Astrocyte (in vitro differentiated cells and primary cell): ENCODE measurements at places on chromosomes 3 and 15. TPM values are rescaled to one million over a fixed set of nuclear protein-coding genes. Genes with fewer than 3 reads are reported as not detected.

Gene KLF15
- total RNA-seq = 0.29 and 0.34 TPM in 2 replicates

Gene COX5A
- total RNA-seq = 192 and 207 TPM in 2 replicates

Gene LRIG1
- total RNA-seq = 39.7 and 45.3 TPM in 2 replicates

Gene ALDH1A2
- total RNA-seq = 0.98 and 1.7 TPM in 2 replicates

Gene PLSCR5
- not detected in 2 replicates for total RNA-seq

Gene LSAMP
- total RNA-seq = 16.0 and 16.4 TPM in 2 replicates

Gene FOXP1
- 107 and 124 TPM in 2 replicates for total RNA-seq

- no peaks in the 10 kb centered on the region for H3K4me1 ChIP-seq
- H3K4me3 ChIP-seq = no peak overlapping the region
- H3K27ac ChIP-seq = no peak overlapping the region
- peaks cover 24% of the 10 kb centered on the region for H3K27me3 ChIP-seq
These were observed 196.0 kb downstream of the ADAMTS9 start for GRCh38 chr3:64491843-64492242.

GRCh38 chr3:97713634-97714033, 50.9 kb upstream of the ARL6 start:
- no peaks in the 10 kb centered on the region for H3K27me3 ChIP-seq
- H3K4me1 ChIP-seq = no peaks in the 10 kb centered on the region
- H3K27ac ChIP-seq = no peak overlapping the region
- no peak for DNase-seq

DNA sequence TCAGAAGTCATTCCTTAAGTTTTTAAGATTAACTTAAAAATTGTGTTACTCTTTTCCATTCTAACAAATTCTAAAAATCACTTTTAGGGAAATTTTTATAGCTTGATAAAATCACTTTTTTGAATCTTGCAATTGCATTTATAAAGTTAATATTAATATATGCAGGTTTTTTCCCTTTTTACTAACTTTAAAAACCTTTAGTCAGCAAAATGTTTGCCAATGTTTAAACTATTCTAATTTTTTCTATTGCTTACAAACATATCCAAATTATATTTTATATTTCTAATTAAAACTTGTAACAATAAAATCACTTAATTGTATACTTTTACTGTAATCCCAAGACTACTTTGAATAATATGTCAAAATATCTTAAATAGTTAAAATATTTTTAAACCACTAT, 839.4 kb downstream of the TBL1XR1 start:
- H3K27me3 ChIP-seq = no peaks in the 10 kb centered on the region
- no peaks in the 10 kb centered on the region for H3K4me1 ChIP-seq
- no peak overlapping the region for H3K4me3 ChIP-seq
- no peak for DNase-seq
- no peaks in the 10 kb centered on the region for H3K36me3 ChIP-seq

DNA sequence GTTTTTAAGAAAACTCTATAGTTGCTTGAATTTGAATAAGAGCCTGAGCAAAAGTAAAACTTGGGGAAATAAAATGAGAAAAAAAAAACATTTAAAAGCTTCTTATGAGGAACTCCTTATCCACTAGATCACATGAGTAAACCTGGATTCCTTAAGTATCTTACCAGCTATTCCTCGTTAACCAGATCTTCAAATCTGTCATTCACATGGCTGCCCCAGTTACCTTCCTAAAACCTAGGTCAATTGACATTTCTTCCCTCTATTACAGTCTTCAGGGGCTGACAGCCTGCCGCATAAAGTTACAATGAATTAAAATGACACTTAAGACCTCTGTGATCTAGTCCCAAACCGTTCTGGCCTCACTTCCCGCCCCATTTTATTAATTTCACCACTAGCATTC, 583.6 kb downstream of the NR2F2 start:
- H3K27me3 ChIP-seq = no peaks in the 10 kb centered on the region
- no peak overlapping the region for H3K4me3 ChIP-seq
- no peaks in the 10 kb centered on the region for H3K4me1 ChIP-seq
- DNase-seq = no peak
- H3K27ac ChIP-seq = no peak overlapping the region

GRCh38 chr3:187571701-187572100, 98.5 kb downstream of the SST start:
- no peaks in the 10 kb centered on the region for H3K36me3 ChIP-seq
- H3K4me3 ChIP-seq = no peak overlapping the region
- no peaks in the 10 kb centered on the region for H3K27me3 ChIP-seq

GRCh38 chr3:125647318-125648014, 52.2 kb upstream of the OSBPL11 start:
- no peak overlapping the region for H3K27ac ChIP-seq
- no peaks in the 10 kb centered on the region for H3K36me3 ChIP-seq

- no peaks in the 10 kb centered on the region for H3K4me1 ChIP-seq
- no peak for DNase-seq
- no peaks in the 10 kb centered on the region for H3K27me3 ChIP-seq
- H3K4me3 ChIP-seq = no peak overlapping the region
- peaks cover 27% of the 10 kb centered on the region for H3K36me3 ChIP-seq
These were observed 151.0 kb downstream of the MBNL1 start for GRCh38 chr3:152419748-152420147.

DNA sequence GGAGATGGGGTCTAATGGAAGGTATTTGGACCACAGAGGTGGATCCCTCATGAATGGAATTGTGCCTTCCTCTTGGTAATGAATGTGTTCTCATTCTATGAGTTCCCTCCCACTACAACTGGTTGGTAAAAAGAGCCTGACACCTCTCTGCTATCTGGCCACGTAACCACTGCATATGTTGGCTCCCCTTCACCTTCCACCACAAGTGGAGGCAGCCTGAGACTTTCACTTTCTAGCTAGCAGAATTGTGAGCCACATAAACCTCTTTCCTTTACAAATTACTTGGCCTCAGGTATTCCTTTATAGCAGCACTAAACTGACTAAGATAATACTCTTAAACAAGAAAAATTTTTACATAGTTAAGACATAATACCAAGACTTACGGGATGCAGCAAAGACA, 155.3 kb downstream of the NR1I2 start:
- no peaks in the 10 kb centered on the region for H3K4me1 ChIP-seq
- no peaks in the 10 kb centered on the region for H3K27me3 ChIP-seq
- DNase-seq = peak; percentile 50

DNA sequence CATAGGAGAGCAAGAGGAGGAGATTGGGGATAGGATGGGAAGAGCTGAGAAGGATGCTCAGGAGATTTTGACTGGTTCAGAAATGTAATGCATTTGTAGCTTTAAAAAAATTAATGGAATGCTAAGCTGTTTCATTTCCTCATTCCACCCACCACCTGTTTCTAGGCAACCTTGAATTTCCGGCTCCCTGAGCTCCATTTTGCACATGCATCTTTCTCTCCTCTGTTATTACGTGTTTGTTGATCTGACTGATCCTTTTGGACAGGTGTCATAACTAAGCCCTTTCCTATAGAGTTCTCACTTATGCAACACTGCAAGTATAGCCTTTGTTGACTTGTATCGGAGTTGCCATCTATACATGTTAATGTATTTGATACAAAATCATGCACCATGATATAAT, 4.3 kb downstream of the TMPRSS7 start:
- H3K36me3 ChIP-seq = no peaks in the 10 kb centered on the region
- H3K4me3 ChIP-seq = no peak overlapping the region
- no peaks in the 10 kb centered on the region for H3K4me1 ChIP-seq
- no peaks in the 10 kb centered on the region for H3K27me3 ChIP-seq
- DNase-seq = peak; percentile 27

DNA sequence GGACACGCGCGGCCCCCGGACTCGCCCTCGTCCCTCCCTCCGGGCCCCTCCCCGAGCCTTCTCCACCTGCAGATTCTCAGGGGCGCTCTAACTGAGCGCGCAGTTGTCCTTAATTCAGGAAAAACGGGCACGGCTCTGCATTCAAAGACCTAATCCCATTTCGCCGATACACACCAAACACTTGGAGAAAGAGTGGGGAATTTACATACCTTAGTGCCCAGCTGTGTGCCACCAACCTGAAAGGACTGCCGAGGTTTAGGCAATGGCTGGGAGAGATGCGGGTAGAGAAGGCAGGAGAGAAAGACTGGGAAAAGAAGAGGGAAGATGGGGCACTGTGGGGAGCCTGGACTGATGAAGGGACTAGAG, 21.8 kb downstream of the IGDCC3 start:
- no peak for DNase-seq
- no peak overlapping the region for H3K27ac ChIP-seq
- peaks cover 8% of the 10 kb centered on the region for H3K4me1 ChIP-seq

DNA sequence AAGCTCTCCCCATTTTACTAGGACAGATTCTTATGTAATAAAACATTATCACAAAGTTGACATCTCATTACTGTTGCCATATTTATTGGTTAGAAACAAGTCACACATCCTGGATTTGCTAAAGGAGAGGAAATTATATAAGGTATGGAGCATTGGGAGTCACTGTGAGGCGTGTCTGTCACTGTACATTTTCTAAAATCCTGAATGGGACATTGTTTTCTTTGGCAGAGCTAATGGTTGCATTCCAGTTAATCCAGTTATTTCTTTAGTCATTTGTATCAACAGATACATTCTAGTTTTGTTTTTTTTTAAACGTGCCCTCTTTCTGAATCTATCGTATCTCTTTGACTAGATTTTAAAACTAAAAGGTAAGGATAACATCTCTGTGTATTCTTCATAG, 70.2 kb upstream of the MITF start:
- H3K36me3 ChIP-seq = no peaks in the 10 kb centered on the region
- no peak for DNase-seq
- peaks cover 4% of the 10 kb centered on the region for H3K27me3 ChIP-seq
- H3K27ac ChIP-seq = no peak overlapping the region

DNA sequence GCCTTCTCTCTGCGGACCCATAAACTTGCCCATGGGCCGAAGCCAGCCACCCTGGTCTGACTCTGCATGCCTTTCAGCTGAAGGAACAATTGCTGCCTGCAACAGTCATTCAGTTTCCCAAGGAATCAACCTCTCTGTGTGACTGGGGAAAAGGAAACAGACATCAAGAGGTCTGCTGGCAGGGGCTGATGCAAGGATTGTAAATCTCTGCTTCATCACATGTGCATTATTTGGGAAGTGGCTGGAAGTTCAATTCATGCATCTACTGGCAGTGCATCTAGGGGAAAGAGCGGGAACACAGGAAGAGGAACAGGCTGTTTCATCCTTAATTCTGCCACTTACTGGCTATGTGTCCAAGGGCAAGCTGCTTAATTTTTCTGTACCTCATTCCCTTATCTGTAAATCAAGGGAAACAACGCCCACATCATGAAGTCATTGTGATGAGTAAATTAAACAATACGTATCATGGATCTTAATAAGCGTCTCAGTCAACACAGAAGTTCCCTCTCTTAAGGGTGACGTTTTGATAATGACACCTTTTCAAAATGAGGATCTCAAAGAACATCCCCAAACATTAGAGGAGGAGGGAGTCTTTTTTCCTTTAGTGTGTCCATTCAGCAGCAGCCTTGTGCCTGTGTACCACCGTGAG, 17.4 kb upstream of the ADPGK start:
- no peaks in the 10 kb centered on the region for H3K36me3 ChIP-seq
- H3K27ac ChIP-seq = no peak overlapping the region
- no peak overlapping the region for H3K4me3 ChIP-seq
- H3K27me3 ChIP-seq = no peaks in the 10 kb centered on the region
- no peaks in the 10 kb centered on the region for H3K4me1 ChIP-seq
- no peak for DNase-seq

DNA sequence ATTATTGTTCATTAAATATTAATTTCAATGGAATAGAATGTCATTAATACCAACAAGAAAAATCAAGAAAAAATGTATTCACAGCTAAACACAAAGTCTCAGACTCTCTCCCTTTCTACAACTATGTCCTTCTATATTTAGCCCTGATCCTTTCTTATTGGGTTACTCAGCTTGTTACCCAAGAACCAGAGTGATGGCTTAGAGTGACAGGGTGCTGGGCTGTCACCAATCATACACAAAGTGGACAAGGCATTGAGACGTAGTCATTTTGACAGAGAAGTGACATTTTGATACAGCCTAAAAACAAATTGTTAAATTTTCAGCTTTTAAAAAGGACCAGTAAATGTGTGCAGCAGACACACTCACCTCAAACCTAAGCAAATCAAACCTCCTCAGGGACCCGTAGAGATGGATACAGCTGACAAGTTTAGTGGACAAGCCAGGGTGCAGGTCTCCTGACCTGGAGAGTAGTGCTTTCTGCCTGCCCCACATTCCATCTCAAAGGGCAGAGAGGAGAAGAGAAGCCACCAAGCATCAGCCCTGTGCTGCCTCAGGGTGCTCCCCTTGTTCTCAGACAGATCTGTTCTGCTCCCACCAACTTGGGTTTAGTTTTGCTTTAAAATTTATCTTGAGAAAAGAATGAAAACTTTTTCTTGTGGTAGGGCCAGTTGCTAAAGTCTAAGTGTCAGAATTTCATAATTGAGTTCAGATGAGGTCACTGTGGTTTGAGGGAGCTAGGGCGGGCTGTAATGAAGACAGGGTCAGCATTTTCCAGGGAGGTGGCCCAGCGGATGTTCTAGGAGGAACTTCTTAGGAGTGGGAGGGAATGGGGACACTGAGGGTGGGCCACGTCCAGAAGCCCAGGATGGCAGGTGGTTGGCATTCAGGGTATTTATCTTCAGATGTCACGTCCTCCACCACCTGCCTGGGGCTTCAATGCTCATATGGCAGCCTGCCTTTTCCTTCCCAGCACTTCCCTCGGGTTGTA, 136.5 kb upstream of the TBL1XR1 start:
- no peak overlapping the region for H3K4me3 ChIP-seq
- no peaks in the 10 kb centered on the region for H3K36me3 ChIP-seq
- no peaks in the 10 kb centered on the region for H3K27me3 ChIP-seq
- H3K27ac ChIP-seq = no peak overlapping the region
- peaks cover 13% of the 10 kb centered on the region for H3K4me1 ChIP-seq

- H3K27ac ChIP-seq = no peak overlapping the region
- no peaks in the 10 kb centered on the region for H3K27me3 ChIP-seq
- no peak overlapping the region for H3K4me3 ChIP-seq
- DNase-seq = no peak
- H3K4me1 ChIP-seq = peaks cover 35% of the 10 kb centered on the region
These were observed 49.6 kb downstream of the SMAD3 start for GRCh38 chr15:67114846-67115585.

GRCh38 chr3:65619451-65619881, 419.3 kb downstream of the MAGI1 start:
- no peaks in the 10 kb centered on the region for H3K27me3 ChIP-seq
- H3K27ac ChIP-seq = no peak overlapping the region
- H3K36me3 ChIP-seq = no peaks in the 10 kb centered on the region
- no peak overlapping the region for H3K4me3 ChIP-seq
- peak; percentile 60 for DNase-seq

GRCh38 chr3:186044427-186044826, 64.5 kb downstream of the ETV5 start:
- H3K27me3 ChIP-seq = no peaks in the 10 kb centered on the region
- no peak for DNase-seq
- no peak overlapping the region for H3K27ac ChIP-seq
- H3K4me1 ChIP-seq = peaks cover 8% of the 10 kb centered on the region
- no peak overlapping the region for H3K4me3 ChIP-seq
